ENCODE measurements at places on chromosomes 16 and 17.
A peak's percentile ranks its signal among the peaks of the same experiment; 100 is the strongest.

DNA sequence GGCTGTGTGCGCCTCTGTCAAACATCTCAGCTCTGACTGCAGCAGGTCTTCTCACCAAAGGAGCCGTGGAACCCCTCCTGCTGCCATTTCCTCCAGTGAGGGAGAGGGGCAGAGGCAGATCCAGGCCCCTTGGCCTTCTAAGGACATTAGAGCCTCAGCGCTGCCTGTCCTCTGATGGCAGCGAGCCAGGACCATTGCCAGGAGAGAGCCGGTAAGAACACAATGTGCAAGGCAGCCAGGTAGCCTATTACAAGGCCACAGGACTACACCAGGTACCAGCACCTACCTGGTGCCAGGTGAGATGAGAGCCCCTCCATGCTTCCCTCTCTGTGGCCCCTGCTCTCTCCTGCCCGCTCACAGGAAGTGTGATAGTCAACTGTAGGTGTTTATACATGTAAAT is 11.0 kb downstream of the LRRC75A start:
- no peak for DNase-seq

- no peak for DNase-seq
These were observed 99.2 kb upstream of the ZNF469 start for GRCh38 chr16:88283596-88283995.

DNA sequence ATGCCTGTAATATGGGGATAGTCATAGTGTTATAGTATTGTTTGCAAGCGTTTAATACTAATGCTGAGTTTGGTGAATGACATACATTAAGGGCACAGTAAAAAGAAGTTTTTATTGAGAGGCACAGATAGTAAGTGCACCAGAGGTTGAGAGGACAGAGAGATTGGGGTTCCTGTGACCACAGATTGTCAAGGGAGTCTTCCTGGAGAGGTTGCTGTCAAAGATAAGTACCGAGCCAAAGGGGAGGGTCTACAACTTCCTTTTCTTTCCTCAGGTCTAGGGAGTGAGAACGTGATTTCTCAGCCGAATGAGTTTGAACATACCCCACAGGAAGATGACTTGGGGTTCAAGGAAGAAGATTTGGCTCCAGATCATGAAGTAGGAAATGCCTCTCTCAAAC is 1.8 kb downstream of the ZNF48 start:
- DNase-seq, result no peak

- DNase-seq, result no peak
These were observed at the start of gene HBQ1 for GRCh38 chr16:180101-180675. Gene HBQ1, plus strand, starts transcription at chr16:180459. Its CDS starts 28 bp downstream, at chr16:180487.

DNA sequence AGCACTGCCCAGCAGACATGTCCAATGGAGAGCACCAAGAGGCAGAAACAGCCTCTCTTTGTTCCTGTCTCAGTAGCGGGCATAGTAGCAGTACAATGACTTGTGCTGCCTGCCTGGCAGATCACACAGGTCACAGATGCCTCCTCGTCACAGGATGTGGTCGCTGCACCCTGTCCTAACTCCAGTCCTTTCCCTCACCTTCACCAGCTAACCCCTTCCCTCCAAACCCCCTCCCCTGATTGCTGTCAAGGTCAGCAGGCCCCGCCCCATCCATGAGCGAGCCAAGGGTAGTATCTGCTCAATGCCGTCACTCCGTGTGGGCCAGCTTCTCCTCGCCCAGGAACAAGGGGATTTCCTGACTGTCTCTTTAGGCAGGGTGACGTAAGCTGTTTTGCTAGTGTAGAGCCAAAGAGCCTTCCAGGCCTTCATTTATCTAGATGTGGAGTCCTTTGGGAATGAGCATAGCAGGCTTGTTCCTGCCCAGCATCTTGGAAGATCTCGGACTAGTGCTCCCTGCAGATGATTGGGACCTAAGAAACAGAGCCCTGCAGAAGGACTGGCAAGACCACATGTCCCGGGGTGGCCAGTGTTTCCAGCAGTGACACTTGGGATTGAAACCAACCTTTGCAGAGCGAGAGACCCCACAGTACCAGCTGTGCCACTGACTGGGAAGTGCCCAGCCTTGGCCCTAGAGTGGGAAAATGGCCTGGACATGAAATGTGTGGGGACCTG is 75.9 kb upstream of the TNRC6C start:
- DNase-seq, result peak; percentile 86
